Fibroblast of skin of left biceps (primary cell): ENCODE measurements at places on chromosomes 13 and 19.

- no peak for DNase-seq
Measured at GRCh38 chr13:102295316-102296048, 106.4 kb downstream of the FGF14 start.

DNA sequence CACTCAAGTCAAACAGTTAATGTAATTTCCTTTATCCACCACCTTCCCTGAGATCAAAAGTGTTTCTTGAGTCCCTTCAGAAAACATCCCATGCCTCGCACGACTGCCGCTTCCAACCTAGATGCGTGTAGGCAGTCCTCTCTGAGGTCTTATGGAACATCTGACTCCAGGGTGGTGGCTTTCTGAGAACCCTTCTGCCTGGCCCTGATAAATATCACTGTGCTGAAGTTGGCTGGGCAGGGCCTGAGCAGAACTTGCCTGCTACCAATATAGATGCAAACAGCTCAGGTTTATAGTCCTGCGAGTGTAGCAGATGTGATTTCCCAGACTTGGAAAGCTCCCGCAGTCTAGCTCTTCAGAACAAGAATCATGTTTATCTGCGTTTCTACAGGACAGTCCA lies 61.1 kb upstream of the GPR12 start:
- DNase-seq, result no peak

DNA sequence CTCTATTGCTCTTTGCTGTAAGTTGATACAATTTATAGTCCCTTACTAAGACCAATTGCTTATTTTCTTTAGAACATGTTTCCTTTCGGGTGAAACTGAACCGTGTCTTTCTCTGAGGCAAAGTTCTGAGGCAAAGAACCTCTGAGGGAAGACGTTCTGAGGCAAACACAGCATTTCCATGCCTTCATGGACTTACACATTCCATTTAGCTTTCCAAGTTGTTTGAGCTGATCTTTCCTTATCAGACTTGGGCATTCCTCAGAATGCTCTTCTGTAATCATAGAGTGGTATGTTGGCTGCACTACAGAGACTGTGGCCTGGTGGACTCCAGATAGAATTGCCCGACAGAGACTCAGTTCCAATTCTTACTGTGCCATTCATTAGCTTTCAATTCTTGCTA lies 579.1 kb downstream of the KCTD12 start:
- no peak for DNase-seq

DNA sequence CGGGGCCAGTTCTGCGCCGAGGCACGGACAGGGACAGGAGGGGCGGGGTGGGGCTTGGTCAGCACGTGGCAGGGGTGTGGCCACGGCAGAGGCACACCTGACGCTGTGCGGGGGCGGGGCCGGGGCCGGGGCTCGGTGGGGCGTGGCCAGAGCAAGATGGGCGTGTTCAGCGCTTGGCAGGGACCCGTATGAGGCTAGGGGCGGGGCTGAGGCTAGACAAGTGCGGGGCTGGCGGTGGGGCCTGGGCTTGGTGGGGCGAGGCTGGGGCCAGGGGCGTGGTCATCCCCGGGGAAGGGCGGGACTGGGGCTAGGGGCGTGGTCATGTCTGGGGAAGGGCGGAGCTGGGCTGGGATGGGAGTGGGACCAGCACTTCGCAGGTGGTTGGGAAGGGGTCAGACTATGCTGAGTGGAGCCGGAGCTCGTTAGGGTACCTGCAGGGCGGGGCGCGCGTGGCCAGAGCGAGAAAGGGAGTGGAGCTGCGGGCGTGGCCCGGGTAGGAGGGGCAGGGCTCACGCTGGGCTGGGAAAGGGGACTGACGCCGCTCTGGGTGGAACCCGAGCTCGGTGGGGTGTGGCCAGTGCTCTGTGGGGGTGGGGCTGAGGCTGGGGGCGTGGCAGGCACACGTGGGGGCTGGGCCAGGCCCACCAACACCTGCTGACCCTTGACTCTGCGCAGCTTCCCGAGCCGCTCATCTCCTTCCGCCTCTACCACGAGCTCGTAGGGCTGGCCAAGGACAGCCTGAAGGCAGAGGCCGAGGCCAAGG lies 12.8 kb downstream of the POLR2E start:
- no peak for DNase-seq

- no peak for DNase-seq
Measured at GRCh38 chr13:114005206-114005724, 31.4 kb upstream of the C13orf46 start.
